HT1080 (cell line): ENCODE measurements at places on chromosomes 1 and 21.

GRCh38 chr1:31183927-31184554 lies 55.6 kb downstream of the NKAIN1 start:
- DNase-seq = no peak

DNA sequence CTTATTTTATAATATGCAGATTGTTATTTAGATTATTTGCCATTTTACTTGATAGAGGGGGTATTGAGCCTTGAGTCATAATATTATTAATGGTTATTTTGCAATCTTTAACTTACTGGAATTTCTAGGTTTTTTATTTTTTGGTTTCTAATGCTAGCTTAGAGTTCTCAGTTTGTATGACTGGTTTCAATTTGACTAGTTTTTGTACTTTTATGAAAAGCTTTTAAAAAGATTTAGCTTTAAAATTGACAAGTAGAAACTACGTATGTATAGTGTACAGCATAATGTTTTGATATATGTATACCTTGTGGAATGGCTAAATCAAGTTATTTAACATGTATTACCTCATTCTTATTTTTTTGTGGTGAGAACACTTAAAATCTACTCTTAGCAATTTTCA lies 41.5 kb downstream of the CEP350 start:
- no peak for DNase-seq

GRCh38 chr1:54488065-54488750 lies 59.8 kb upstream of the ACOT11 start:
- peak; percentile 86 for DNase-seq

DNA sequence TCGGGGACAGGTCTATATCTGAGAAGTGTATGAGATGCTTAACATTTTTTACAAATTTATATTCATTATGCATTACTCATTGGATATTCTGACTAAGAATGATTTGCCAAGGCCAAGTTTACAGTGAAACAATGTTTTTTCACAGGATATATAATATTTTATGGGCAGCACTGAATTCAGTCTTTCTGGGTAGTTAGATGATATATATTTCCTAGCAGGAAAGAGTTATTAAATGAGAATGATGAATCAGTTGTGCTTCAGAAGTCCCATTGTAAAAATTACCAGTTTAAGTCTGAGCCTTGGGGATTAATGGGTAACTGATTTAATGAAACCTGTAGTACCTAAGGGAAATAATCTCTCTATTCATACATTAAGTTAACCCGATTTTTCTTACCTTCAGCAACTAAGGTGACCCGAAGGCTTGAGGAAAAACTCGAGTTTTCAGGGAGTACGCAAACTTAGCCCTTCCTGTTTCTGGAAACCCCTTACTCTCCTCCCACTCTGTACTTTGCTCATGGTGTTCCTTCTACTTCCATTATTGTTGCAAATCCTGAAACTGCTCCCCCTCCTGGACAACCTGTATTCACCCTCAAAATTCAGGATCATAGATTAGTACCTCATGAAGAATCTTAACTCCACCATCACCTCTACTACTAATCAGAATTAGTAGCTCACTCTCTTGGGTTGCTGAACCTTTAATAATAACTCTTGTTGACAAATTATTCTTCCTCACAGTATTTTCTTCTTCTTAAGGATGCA lies 135.1 kb downstream of the AK5 start:
- peak; percentile 23 for DNase-seq

- peak; percentile 7 for DNase-seq
These were observed 353.6 kb upstream of the C1orf87 start for GRCh38 chr1:60427194-60427593.

- DNase-seq = no peak
These were observed 79.0 kb upstream of the JUN start for GRCh38 chr1:58862728-58863385.

GRCh38 chr1:42420121-42420520 lies 35.7 kb downstream of the ZMYND12 start:
- DNase-seq = no peak

DNA sequence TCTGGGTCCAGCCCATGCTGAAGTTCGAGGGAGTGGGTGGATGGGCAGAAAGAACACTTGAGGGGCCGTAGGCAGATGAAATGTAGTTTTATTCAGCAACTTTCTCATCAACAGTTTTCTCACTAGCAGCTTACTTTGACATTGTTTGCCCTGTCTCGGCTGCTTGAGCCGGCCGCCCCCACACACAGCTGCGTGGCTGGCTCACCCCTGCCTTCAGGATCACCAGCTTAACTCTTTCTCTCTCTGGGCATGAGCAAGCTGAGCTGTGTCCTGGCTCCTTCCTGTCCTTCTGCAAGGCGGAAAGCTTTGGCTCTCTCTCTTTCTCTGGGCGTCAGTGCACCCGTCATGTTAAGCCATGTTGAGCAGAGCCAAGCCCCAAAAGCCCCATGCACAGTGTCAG lies 104.4 kb upstream of the GNG12 start:
- DNase-seq = no peak

- no peak for DNase-seq
These were observed 404.0 kb upstream of the VAMP3 start for GRCh38 chr1:7366955-7367665.

DNA sequence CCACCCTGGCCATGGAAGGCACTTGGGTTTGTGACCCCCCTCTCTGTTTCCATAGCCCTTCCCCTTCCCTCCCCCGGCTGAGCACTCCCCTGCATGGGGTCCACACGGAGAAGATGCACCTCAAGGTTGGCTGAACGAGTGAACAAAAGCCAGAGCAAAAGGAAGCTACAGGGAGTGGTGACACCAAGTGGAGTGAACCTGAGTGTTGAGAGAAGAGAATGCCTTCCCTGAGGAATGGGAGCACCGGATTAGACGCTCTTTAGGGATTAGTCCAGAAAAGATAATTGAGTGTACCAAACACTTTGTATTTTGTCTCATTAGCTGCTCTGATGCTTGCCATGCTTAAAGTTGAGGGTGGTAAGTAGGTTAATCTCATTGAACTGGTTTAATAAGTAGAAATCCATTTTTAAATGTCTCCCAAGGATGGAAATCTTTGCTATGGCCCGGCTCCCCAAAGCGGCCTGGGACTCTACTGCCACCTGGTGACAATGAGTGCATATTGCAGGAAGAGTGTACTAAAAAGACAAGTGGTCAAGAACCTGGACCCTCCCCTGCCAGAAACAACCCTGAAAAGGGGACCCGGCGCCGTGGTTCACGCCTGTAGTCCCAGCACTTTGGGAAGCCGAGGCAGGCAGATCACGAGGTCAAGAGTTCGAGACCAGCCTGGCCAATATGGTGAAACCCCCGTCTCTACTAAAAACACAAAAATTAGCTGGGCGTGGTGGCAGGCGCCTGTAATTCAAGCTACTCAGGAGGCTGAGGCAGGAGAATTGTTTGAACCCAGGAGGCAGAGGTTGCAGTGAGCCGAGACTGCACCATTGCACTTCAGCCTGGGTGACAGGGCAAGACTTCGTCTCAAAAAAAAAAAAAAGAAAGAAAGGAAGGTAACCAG lies 150.6 kb upstream of the ZC3H12A start:
- peak; percentile 37 for DNase-seq

- no peak for DNase-seq
These were observed 8.6 kb downstream of the LHX4 start for GRCh38 chr1:180238675-180239074.

DNA sequence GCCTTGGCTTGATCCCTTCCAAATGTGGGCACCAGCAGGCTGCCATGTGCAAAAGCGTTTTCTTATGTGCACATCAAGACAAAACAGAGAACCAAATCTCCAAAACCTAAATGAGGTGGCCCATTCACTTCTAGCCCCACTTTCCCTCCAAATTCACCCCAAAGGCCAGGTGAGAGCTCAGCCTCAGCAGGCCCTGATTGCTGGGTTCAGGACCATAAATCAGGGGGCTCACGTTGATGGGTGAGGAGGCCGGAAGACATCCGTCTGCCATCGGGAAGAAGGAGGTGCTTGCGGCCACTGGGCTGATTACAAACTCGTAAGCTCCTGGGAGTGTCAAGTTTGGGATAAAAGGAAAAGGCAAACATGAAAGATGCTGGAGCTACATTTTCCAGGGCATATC lies 86.7 kb upstream of the CLDN14 start:
- DNase-seq = no peak

DNA sequence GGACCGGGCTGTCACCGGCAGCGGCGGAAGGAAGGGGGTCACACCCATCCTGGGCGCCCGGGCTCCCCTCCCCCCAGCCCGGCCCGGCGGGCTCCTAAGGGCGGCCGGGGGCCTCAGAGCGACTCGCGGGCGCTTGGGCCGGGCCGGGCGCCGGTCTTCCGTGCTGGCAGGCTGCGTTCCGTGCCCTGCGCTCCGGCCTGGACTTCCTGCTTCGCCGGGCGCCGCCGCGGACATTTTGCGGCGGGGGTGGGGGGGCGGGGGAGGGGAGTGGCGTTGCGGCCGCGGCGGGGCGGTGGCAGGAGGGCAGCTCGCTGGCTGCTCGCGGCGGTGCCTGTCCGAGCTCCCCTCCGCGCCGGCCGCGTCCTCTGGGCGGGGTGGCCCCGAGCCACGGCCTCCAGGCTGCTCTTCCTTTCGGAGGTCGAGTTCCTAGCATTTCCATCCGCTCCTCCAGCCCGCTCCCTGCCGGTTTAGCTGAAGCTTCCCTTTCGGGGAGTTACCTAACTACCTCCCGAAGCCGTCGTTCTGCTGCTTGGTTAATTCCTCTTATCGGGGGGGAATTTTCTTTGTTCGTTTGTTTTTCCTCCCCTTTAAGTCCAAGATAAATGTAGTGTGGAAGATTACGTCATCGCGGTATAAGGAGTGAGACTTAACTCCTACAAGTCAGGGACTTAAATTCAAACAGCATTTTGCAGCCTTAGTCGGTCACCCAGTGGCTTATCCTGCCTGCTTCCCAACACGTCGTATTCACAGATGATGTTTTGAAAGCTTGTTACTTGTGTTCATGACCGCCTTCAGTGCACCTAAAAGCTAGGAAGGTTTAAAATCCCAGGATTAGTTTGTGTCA lies 730 bp downstream of the CDC42 start:
- DNase-seq = peak; percentile 55

- no peak for DNase-seq
These were observed 500.4 kb downstream of the PTPRU start for GRCh38 chr1:29736582-29737188.

DNA sequence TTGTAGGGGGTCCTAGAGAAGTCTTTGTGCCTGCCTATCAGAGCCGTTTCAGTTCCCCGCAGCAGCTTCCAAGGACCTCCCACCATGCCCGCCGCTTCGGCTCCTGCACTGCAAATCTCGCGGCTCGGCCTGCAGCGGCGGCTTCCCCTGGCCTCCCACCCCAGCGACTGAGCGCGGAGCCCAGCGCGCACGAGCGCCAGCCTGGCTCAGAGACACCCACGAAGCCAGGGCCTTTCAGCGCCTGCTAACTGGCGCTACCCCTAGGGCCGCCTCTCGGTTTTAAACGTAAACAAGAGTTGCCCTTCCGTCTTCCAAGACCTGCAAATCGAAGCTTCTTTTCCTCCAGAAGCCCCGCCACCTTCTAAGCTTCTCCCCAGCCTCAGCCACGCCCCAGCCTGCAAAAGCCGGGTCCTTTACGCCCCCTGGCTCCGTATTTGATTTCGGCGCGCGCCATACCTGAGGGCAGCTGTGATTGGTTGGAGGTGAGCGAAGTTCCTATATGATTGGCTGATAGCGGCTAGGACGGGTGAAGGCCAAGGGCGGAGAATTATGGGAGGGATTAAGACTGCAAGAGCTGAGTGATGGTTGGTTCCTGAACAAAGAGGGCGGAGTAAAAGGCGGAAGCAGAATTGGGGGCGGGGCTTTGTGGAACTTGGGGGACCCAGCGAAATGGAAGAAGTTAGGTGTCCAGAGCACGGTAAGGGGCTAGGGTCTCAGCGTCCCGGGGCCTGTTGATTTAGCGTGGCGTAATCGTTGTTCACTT lies at the start of gene TTF2:
Gene TTF2 (plus strand): TSS at position 649 of the 763 bp plus-strand sequence. CDS start 21 bp downstream, at position 670.
- DNase-seq = peak; percentile 99

GRCh38 chr1:39960431-39960958 lies 5.5 kb downstream of the MFSD2A start:
- no peak for DNase-seq

DNA sequence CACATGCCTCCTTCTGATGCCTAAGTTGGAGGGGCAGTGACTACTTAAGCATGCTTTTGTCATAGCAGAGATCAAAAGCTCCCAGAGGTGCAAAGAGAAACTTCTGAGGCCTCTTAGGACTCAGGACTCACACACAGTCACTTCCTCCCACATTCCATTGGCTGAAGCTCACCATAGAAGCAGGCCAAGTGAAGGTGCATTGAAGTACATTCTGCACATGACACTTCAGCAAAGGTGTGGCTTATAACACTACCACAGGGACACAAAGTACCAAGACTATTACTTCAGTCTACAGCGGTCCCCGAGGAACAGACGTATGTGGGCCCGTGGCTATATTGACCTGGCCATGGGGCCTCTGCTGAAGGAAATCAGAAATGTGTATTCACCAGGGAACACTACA lies 2.5 kb upstream of the POGK start:
- DNase-seq = peak; percentile 59

- DNase-seq = no peak
These were observed 120.2 kb upstream of the NCAM2 start for GRCh38 chr21:20877976-20878375.

- DNase-seq = no peak
These were observed 13.8 kb upstream of the EDEM3 start for GRCh38 chr1:184768467-184768866.

GRCh38 chr1:164617377-164618201 lies 58.6 kb downstream of the PBX1 start:
- peak; percentile 18 for DNase-seq

GRCh38 chr1:193388683-193389082 lies 202.3 kb upstream of the B3GALT2 start:
- no peak for DNase-seq

GRCh38 chr1:208842451-208842850 lies 598.3 kb upstream of the PLXNA2 start:
- DNase-seq = no peak

DNA sequence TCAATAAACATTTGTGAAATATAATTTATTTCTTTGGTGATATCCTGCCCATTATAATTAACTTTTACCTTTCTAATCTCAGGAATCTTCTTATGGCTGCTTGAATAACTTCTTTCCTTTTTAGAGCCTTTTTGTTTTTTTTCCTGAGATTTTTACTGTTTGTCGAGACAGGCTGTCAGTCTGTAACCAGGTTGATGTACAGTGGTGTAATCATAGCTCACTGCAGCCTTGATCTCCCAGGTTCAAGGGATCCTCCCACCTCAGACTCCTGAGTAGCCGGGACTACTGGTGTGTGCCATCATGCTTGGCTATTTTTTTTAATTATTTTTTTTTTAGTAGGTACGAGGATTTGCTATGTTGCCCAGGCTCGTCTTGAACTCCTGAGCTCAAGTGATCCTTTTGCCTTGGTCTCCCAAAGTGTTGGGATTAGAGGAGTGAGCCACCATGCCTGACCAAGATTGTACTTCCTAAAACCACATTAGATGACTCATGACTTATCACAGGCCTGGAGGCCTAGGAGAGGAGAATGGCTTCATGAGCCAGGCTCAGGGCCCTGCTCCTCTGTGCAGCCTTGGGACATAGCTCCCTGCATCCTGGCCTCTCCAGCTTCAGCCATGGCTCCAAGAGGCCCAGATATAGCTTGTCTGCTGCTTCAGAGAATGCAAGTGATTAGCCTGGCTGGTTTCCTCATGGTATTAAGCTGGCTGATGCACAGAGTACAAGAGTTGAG lies 48.6 kb downstream of the CTH start:
- peak; percentile 80 for DNase-seq
